ENCODE measurements at places on chromosomes 7 and 10.

GRCh38 chr7:124698964-124699363, 66.6 kb downstream of the GPR37 start:
- no peak for DNase-seq

GRCh38 chr10:80938903-80939302, 401.2 kb downstream of the SH2D4B start:
- DNase-seq = no peak

DNA sequence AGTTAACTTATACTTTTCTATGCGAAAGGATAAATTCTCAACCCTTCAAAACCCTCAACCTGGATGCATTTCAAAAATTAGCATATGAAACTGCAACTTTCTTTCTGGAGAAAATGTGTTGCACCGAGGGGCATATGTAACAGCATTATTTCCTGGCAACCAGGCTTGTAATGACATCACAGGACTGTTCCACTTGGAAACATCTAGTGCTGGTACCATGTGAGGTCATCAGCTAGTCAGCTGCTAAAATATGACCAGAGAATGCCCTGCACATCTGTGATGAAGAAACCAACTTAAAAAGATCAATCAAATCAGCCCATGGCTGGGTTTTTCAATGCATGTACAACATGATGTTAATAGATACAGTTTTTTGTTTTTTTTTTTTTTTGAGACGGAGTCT, 40.0 kb downstream of the FGFR2 start:
- no peak for DNase-seq

GRCh38 chr10:91389636-91390512, 20.3 kb upstream of the HECTD2 start:
- peak; percentile 43 for DNase-seq

- DNase-seq = no peak
Measured at GRCh38 chr7:78039790-78040776, 241.5 kb downstream of the PHTF2 start.

GRCh38 chr10:3869036-3869435, 84.0 kb upstream of the KLF6 start:
- DNase-seq = no peak

DNA sequence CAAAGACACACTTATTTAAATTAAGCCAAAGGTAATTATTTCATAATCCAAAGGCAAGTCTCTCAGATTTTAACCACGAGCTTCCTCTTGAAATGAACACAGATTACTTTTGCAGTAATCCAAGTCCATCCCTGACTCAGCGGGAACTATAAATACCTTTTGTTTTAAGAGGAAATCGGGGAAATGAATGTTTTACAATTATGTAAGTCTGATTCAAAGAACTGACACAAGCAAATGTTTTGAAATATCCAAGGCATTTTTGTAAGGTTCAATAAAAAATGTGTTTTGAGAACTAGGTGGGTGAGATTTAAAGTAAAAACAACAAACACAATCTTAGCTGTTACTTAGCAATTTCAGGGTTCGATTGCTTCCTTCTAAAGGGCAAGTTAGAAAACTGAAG, 179.8 kb upstream of the ASAH2 start:
- no peak for DNase-seq

DNA sequence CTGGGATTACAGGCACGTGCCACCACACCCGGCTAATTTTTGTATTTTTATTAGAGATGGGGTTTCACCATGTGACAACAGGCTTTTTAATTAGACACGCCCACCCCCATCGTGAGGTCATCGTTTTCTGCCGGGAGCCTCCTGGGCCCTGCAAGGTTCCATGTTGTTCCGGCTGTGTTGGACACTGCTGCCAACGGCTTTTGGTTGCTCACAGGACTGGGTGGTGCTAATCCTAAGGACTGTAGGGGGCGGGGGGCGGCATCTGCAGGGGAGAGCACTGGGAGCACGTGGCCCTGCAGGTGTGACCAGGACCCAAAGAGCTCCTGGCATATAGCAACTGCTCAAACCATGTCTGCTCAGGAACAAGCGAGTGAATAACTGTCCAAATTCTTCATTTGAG, 29.5 kb upstream of the INSIG1 start:
- no peak for DNase-seq

- DNase-seq = no peak
Measured at GRCh38 chr10:60834401-60834800, 56.1 kb downstream of the CDK1 start.

GRCh38 chr7:6399351-6399750, 48.4 kb downstream of the DAGLB start:
- no peak for DNase-seq

DNA sequence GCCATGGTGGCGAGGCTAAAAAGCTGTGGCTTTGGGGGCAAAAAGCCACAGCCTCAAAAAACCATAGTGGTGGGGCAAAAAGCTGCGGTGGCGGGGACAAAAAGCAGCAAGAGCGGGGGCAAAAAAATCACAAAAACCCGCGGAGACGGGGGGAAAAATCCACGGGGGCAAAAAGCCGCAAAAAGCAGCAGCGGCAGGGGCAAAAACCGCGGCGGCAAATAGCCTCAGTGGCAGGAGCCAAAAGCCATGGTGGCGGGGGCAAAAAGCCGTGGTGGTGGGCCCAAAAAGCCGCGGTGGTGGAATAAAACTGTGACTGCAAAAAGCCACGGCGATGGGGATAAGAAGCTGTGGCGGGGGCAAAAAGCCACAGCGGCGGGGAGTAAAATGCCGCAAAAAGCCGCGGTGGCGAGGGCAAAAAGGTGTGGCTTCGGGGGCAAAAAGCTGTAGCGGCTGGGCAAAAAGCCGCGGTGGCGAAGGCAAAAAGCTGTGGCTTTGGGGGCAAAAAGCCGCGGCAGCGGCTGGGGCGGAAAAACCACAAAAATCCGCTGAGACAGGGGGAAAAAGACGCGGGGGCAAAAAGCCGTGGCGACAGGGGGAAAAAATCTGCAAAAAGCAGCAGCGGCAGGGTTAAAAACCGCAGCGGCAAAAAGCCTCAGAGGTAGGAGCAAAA, 526.6 kb downstream of the ZNF33B start:
- DNase-seq = no peak

DNA sequence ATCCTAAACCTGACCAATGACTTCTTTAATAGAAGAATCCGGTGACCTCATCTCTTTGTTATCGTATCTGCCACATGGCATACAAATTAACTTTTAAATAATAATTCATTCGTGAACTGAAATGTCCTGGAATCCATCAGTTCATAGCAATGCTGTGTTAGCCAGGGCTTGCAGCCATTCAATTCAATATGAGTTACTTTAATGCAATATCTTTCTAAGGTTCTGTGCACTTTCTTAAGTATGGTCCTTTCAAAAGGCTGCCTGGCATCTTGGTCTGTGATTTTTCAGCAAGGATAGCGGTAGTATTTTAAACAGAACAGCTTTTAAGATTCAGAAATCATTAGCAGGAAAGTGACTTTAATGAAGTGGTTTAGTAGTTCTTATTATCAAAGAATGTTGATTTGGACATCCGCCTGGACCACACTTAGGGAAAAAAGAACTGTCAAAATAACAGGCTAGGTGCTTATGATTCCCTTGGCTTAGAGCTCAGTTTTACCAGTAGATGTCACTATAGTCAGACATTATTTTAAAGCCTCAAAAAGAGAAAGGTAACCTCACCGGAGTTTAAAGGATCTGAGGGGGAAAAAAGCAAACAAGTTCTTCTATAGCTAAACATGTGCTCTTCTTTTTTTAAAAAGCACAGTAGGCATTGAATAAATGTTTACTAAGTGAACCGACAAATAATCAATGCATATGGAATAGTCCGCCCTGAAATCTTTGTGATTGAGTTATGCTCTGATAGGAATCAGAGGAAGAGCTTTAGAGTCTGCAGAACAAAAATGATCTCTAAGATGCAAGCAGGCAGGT, 22.7 kb downstream of the SLC35G1 start:
- peak; percentile 56 for DNase-seq

DNA sequence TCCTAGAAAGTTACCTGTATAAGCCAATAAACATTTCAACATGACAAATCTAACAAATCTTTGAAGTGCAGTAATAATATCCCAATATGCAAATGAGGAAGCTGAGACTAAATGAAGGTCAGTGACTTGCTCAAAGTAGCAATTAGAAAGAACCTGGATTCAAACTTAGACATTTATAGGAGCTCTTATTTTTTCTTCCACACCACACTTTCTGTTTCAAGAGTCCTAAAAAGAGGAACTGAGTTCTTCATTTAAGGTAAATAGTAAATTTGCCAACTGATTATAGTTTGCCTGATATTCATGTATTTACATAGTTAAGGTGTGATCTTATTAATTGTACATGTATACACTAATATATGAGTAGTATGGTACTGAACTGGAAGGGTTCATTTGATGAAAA, 44.0 kb downstream of the KLHDC10 start:
- DNase-seq = no peak

GRCh38 chr7:27168265-27168947, 3.1 kb upstream of the HOXA9 start:
- DNase-seq = no peak

DNA sequence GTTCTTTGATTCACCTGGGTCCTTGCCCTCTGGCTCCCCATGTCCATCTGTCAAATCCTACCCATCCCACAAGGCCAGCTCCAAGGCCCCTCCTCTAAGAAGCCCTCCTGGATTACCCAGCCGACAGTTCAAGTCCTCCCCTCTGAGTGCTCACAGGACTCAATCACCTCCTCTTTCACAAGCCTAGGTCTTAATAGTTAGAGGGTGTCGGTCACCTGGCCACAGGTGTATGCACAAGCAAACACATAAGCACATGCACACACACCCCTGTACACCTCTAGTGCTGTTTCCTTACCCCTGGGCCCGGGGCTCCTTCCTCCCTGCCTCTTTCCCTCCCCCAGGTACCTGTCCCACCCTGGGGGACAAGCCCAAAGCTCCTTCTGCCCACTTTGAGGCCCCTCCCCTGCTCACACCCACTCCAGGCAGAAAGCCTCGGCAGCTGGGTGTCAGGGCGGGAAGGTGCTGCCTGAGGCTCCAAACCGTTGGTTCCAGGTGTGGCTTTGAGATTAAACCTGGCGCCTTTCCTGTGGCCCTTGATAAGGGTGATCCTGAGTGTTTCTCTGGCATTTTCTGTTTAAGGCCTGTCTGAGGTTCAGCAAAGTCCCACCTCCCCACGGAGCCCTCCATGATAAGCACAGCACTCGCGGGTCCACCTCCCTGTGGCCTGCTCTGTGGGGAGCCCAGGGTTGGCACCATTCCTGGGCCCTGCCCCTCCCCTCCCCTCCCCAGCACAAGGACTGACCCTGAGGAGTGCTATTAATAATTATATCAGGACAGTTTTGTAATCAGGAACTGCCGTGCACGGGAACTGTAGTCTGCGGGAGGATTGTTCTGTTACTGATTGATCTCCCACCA, 14.6 kb upstream of the AQP1 start:
- DNase-seq = no peak

GRCh38 chr7:132276976-132277725, 299.1 kb downstream of the PLXNA4 start:
- DNase-seq = no peak

GRCh38 chr7:67620216-67620933, 623.7 kb downstream of the TYW1 start:
- no peak for DNase-seq

GRCh38 chr7:45076946-45077345, 11.8 kb downstream of the NACAD start:
- DNase-seq = no peak

- DNase-seq = no peak
Measured at GRCh38 chr7:12360948-12361347, 42.7 kb downstream of the VWDE start.

DNA sequence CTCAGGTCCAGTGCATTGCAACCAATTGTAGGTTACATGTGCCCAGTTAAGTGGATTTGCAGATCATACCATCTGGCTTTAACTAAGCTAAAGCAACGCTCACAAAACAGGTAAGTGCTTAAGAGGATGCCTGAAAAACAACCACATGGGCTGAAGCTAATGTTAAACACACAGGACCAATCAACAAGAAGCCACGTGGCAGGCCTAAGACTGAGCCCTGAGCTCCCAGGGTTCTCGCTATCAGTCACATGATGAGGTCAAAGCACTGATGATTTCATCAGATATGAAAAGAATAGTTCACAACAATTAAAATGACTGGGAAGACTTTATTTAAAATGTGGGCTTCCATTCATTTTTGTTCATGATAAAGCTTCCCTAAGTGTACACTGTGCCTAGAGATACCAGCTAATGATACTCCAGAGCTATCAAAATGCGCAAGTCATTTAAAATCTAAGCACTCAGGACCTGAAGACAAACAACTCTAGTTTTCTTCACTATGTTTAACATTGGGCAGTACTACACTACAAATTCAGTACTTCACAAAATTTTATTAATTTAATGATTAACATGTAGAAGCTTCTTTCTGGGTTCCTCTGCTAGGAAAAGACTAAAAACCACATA, 90.6 kb downstream of the PIP4K2A start:
- no peak for DNase-seq

DNA sequence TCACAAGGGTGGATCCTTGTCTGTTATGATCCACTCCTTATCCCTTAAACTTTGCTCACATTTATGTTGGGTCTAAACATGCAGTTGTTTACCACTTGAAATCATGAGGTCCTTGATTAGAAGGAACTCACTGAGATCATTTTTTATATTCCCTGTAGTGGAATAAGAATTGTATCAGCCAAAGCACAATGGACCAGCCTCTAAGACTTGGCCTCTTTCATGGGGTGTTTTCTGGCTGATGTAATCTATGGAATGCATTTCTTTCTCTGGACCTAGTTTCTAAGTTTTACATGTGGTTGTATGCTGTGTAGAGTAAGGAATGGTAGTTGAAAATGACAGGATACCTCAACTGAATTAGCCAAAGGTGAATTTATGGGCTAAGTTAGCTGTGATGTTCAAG, 376.6 kb downstream of the SORCS3 start:
- no peak for DNase-seq

- DNase-seq = no peak
Measured at GRCh38 chr10:50807851-50808776, 68.4 kb downstream of the ASAH2B start.

DNA sequence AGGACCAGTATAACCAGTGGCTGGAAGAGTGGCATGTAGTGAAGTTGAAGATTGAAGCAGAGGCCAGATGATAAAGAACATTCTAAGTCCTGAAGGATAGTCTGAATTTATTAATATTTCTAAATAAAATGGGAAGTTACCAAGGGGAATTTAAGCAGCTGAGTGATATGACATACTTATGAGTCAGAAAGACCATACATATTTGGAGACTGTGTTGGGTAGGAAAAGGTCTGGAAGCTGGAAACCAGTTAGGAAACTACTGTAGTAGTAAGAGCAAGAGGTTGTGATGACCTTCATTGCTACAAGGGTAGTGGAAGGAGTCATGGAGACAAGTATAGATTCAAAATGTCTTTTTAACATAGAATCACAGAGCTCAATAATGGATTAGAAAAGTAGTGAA, 752.3 kb downstream of the SUGCT start:
- no peak for DNase-seq

DNA sequence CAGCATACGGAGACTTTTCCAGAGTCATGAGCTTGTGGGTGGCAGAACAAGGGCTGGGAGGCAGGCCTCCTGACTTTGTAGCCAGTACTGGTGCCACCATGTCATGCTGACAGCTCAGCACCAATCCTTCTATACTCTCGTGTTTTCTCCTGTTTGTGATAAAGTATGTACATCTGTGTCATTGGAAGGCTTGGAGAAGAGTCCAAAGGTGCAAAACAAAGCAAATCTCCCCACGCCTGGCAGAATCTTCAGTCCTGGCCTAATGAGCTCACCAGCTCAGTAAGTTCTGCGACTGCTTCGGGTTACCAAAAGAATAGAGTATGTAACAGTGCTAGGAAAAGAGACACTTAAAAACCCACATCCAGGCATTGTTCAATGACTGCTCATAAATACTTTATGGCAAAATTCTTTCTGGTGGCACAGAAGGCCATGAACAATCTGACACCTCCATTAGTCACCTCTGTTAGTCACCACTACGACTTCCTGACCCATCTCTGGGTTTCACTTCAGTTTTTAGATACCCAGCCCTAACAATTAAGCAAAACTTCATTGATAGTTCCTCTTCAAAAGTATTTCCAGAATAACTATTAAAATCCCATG, 24.5 kb downstream of the STEAP1 start:
- DNase-seq = peak; percentile 93
